ENCODE measurements at places on chromosomes 12 and 14.

DNA sequence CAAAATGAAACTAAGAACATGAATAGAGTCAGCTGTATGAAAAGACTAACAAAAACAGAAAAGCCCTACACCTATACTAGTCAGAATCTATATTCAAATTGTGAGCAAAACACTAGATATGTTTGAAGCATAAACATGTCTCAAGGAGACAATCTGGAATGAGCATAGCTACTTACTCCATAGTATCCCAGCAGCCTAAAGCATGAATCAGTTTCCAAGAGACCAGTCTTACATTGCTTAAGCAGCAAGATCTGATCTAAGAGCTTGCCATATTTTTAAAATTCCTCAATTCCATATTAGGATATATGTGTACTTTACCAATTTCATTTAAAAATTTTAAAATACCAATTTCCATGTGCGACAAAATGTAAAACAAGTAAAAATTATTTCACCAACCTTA is 7.7 kb downstream of the CAPS2 start:
- DNase-seq, result no peak

GRCh38 chr12:125310461-125310860 is 245.2 kb downstream of the AACS start:
- DNase-seq, result no peak

DNA sequence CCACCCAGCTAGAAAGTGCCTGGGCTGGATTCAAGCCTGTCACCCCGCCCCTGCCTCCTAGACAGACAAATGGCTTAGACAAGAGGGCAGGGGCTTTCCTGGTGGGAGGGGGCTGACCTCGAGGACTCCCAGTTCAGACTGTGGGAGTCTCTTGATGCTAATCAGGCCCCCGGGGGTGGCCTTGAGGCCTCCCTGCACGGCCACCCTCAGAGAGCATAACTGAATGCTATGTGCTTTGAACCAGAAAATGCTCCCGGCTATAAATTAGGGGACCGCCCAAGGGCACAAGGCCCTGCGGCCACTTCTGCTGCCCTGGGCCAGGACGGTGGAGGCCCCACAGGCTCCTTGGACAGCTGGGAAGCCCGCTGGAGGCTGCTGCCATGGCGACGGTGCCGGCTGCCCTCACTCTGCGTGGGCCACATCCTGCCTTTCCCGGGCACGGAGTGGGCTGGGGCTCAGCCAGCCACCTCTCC is 111.0 kb upstream of the NCOR2 start:
- DNase-seq, result peak; percentile 46

DNA sequence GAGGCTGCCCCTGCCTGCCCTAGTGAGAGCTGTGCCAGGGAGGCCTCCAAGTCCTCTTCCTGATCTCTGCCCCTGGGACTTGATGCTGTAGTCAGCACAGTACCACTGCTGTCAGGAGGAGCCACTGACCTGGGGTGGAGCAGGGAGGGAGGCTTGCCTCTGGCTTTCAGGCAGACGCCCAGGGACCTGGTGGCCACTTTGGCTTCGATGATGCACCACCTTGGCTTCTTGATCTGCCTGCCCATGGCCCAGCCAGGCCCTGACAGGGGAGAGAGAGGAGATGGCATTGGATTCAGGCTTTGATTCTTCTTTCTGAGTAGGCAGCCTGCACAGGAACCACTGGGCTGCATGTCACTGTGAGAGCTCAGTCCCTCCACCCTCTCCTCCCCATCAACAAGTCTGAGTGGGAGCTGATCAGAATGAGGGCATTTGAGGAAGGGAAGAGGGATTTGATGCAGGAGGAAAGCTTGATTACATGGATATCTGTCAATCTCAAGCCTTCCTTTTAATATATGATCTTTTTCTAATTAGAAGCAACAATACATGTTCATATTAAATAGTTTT is 24.7 kb downstream of the TMEM63C start:
- no peak for DNase-seq

DNA sequence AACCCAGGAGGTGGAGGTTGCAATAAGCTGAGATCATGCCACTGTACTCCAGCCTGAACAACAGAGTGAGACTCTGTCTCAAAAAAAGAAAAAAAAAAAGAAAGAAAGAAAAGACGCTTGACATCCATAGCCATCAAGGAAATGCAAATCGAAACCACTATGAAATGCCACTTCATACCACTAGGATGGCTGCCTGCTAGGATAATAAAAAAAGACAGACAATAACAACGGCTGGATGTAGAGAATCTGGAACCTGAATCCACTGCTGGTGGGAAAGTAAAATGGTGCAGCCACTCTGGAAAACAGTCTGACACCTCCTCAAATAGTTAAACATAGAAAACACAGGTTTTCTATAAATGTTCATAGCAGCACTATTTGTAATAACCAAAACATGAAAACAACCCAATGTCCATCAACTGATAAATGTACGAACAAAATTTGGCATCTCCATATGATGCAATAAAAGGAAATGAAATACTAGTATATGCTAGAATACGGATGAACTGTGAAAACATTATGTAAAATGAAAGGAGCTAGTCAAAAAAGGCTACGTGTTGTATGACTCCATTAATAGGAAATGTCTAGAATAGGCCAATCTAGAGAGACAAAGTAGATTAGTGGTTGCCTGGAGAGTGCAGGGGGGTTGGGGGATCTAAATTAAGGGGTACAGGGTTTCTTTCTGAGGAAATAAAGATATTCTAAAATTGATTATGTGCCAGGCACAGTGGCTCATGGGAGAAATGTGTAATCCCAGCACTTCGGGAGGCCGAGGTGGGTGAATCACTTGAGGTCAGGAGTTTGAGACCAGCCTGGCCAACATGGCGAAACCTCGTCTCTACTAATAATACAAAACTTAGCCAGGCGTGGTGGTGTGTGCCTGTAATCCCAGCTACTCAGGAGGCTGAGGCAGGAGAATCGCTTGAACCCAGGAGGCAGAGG is 9.7 kb downstream of the WSB2 start:
- no peak for DNase-seq

GRCh38 chr12:92164712-92165111 is 19.1 kb upstream of the BTG1 start:
- DNase-seq, result no peak

GRCh38 chr12:69252033-69252432 is 12.7 kb downstream of the CPSF6 start:
- DNase-seq, result no peak

GRCh38 chr12:124689631-124690030 is 122.2 kb upstream of the NCOR2 start:
- DNase-seq, result no peak

DNA sequence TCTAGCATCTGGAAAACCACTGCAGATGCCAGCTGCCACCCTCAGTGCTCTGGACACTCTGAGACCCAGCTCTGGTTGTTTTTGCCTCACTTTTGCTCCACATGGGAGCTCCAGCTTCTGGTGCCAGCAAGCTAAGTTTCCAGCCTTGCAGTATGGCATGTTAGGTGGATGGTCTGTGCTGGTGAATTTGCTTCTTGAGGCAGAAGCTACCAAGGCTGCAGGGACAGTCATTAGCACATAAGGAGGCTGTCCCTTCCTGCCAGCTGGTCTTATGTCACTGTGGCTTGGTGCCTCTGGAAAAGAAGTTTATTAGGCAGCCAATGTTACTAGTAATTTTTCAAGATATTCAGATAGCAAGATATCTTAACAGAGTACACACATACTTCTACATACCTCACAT is 64.2 kb upstream of the CSRP2 start:
- DNase-seq, result no peak

GRCh38 chr12:123041042-123041531 is 60.6 kb downstream of the ARL6IP4 start:
- no peak for DNase-seq

DNA sequence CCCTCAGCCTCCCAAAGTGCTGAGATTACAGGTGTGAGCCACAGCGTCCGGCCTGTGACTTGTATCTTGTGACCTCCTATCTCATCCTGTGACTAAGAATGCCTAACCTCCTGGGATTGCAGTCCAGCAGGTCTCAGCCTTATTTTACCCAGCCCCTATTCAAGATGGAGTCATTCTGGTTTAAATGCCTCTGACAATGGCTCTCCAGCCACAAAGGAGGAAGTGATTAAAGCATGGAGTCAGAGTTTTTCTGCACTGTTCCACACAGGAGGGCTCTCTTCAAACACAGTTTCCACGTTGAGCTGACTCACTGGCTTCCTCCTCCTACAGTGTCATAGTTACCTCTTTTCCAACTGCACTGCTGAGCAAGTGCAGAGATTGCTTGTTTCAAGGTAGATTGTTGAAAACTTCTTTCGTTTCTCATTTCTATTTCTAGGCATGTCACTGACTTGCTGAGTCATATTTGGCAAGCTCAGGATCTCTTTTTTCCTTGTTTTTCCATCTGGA is 383.8 kb downstream of the PCNX1 start:
- DNase-seq, result no peak

DNA sequence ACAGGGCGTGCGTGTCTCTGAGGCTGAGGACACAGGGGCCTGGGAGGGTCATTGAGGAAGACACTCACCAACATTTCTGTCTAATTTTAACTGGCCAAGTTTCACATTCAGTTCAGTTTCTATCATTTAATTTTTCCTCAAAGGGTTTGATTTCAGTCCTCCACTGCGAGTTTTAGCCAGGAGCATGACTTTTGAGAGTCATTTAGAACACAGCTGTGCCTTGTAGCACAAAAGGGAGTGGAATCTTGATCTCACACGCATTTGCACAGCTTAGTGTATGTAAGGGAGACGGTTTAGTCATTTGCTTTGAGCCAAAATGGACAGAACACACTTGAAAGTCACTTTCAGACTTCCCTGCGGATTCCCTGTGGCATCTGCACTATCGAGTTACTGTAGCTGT is 1090.8 kb downstream of the BCL11B start:
- no peak for DNase-seq

DNA sequence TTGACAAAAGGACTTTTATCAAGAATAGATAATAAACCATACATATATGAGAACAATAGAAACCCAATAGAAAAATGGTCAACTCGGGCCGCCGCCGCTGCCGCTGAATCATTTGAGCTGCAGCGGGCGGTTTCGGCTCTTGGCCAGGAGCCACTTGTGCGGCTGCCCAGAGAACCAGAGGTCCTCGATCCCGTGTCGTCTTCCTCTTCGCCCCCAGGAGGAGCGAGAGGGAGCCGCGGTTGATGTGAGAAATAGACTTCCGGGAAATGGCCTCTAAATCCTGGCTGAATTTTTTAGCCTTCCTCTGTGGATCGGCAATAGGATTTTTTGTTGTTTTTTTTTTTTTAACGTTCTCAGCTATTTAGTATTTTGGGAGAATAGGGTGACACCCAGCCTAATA is 44.8 kb downstream of the CPSF6 start:
- peak; percentile 83 for DNase-seq

- DNase-seq, result no peak
These were observed 147.5 kb downstream of the KITLG start for GRCh38 chr12:88432531-88433490.

Data from Right ventricle myocardium inferior (tissue), 1 donor.